ENCODE measurements at places on chromosomes 7 and 10.

GRCh38 chr7:116610210-116610609 is 61.8 kb upstream of the MET start:
- DNase-seq = no peak

GRCh38 chr10:89644691-89644966 is 413 bp downstream of the PANK1 start:
- DNase-seq = no peak

- DNase-seq = no peak
These were observed 33.6 kb downstream of the VWA2 start for GRCh38 chr10:114272696-114273095.

GRCh38 chr7:134513169-134513752 is 14.1 kb upstream of the AKR1B10 start:
- DNase-seq = no peak

GRCh38 chr7:15411019-15411418 is 150.8 kb downstream of the AGMO start:
- no peak for DNase-seq

- DNase-seq = no peak
These were observed 118.4 kb downstream of the SEMA3A start for GRCh38 chr7:84076219-84076618.

- DNase-seq = no peak
These were observed 62.4 kb downstream of the MKX start for GRCh38 chr10:27683226-27683625.

GRCh38 chr10:46523119-46523961 is 33.1 kb downstream of the GPRIN2 start:
- DNase-seq = no peak

GRCh38 chr7:8423057-8423456 is 10.4 kb upstream of the NXPH1 start:
- no peak for DNase-seq

DNA sequence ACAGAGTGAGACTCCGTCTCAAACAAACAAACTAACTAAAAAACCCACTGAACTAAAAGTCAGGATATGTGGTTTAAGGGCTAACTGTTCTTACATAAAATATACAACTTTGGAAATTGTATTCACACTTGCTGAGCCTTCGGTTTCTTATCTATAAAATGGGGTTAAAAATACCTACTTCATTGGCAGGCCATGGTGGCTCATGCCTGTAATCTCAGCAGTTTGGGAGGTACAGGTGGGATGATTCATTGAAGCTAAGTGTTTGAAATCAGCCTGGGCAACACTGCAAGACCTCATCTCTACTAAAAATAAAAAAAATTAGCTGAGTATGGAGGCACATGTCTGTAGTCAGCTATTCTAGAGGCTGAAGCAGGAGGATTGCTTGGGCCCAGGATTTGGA is 115.4 kb upstream of the KLF6 start:
- DNase-seq = no peak

- no peak for DNase-seq
These were observed 831 bp downstream of the CCDC7 start for GRCh38 chr10:32446536-32447406.

DNA sequence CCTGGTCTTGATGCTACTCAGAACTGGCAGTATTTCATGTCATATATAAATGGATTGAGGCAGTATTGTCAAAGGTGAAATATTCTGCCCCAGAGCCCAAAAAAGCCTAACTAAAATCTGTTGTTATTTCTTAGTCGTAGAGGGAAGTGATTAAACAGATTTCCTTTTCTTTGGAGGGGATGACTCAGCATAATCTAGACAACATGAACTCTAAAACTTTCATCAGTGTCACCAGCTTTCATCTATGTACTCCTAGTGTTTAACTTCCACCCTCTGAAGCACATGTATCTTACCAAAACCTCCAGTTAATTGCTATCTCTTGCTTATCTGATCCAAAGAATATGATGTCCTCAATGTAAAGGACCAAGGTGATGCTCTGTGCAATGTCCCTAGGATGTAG is 97.1 kb upstream of the ARID5B start:
- DNase-seq = no peak

- DNase-seq = no peak
These were observed 373.5 kb upstream of the CELF2 start for GRCh38 chr10:10644008-10644646.

- DNase-seq = no peak
These were observed 28.1 kb upstream of the PLXDC2 start for GRCh38 chr10:19788075-19788686.

DNA sequence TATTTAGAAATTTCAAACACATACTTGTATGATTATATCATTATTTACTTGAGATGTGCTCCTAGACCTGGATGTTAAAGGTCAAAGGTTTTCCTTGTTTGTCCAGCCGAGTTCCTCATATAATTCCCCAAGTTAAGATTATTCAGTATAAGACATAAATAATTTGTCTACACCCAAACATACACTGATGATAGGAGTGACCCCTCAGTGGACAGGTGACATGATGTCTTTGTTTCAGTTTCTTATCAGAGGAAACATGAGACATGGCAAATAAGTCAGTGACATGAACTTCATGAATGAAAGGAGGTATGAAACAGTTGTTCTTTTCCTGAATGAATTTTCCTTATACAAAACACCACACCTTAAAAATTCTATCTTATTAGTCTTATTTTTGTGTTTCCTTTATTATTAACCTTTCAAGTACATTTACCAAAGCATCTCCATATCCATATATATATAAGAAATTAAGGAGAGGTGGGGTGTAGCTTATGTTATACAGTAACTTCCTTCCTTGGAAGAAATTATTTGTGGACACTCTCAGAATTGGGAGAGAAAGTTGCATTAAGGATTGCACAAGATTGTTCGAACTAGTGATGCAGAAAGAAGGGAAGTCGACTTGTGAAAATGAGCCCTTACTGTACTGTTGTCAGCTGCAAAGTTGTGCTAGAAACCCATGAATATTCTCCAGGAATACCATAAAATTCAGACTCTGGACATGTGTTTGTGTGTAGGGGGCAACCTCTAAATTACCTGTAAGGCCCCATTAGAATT is 60.5 kb downstream of the POM121L12 start:
- no peak for DNase-seq

- DNase-seq = no peak
These were observed 18.7 kb downstream of the DKK1 start for GRCh38 chr10:52332815-52333214.

GRCh38 chr10:77526868-77527617 is 110.6 kb downstream of the KCNMA1 start:
- no peak for DNase-seq

DNA sequence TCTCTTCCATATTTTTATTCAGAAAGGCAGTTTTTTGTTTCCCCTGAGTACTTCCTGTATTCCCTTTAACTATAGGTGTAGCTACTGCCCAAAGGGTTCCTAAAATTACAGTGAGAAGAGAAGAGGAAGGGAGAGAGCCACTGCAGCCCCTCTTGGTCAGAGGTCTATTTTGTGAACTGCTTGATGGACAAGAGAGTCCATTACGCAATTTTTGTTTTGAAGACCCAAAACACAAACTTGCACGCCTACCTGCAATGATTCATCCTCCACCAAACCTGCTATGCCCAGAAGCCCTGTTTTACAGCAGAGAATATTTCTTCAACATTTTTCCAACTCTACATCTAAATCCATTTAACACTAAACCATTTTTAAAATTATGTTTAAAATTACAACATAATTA is 75.1 kb downstream of the PDE1C start:
- DNase-seq = no peak

DNA sequence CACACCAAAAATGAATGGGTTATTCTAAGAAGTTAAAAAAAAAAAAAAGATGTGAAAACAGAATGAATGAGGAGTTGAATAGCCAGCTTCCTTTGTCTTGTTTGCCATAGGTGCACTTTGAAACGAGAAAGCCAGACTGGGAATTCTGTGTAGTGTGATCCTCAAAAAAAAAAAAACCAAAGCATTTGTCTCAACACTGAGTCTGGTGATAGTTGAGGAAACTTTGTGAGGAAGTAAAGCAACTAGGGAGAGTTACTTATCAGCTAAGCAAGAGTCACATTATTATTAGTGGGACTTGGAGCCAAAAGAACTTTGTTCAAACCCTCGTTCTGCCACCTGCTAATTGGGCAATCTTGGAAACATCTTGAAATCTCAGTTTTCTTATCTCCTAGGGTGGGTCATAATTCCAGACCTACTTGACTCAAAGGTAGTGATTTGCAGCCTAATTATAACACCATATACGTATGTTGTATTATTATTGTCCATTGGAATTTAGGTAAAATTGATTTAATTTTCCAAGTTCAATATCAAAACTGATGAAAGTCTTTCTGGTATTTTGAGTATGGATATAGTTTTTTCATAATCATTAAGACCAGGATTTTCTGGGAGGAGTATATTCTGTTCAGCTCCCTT is 99.8 kb upstream of the GJD4 start:
- DNase-seq = no peak

- DNase-seq = no peak
These were observed 7.8 kb downstream of the CD36 start for GRCh38 chr7:80646083-80646865.

DNA sequence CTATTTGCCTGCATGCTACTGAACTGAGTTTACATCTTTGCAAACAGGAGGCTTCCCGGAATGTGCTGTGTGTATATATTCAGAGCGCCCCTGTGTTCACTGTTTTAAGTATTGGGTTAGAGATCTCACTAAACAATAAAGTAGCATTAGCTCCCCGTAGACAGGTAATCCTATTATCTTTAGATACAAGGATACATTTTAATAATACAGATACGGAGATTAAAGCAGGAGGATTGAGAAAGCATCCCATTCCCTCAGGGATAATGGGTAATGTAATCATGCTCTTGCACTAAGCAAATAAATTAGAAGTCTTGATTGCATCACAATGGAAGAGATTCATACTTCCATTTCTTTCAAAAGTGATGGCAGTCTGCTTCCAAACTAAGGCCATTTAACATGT is 809.0 kb downstream of the NRG3 start:
- DNase-seq = no peak

- DNase-seq = no peak
These were observed 16.6 kb upstream of the GNA12 start for GRCh38 chr7:2860627-2861133.

DNA sequence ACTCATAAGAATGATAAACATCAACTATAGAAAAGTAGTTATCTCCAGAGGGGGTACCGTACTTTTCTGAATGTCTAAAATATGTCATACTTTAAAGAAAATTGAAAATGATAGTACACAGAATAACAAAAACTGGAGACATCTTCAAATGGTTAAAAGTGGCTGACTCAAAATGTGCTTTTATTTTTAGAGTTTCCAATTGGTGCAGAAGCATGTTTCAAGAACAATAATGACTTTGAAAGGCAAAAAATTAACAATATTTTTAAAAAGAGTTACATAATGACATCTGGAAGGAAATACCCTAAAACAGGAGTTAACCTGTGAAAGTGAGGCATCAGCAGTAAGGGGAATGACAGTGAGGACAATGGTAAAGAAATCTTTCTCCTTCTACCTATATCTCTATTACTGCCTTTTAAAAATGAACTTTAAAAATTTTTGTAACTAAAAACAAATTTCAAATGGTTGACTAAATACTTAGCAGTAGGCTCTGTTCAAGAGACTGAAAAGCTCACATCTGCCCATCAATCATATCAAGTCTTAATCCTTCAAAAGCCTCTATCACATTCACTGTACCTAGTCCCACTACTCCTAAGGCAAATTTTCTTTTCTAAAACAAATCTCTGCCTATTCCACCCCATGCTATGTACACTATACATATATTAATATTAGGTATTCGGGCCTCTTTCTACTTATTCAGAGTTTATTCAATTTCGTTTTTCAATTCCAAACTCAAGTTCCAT is 3.0 kb downstream of the ASZ1 start:
- DNase-seq = no peak

DNA sequence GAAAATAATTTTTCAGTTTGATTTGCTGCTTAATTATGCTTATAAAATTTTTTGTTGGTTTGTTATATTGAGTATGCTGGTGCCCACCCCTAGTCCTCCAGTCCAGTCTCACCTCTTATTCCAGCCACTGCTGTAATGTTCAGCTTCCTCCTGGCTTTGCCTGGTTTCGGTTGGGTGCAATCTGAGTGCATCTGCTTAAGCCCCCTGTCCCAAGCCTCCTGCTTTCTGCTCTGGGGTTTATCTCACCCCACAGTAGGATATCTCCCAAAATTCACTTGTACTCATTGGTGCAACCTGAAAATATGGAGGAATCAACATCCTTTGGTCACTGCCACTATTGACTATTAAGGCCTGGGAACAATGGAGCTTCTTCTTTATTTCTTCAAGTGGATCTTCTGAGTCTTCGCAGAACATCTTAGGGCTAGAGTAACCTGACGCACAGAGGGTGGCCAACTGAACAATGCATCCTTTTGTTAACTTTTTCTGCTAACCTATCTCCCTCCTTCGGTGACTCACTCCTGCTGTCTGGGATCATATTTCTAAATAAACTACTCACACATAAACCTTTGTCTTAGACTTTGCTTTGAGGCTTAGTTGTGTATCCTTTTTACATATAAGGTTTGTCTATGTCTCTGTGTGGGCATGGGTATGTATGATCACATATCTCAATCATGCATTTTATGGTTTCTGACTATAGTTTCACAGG is 19.1 kb upstream of the SOSTDC1 start:
- DNase-seq = no peak

DNA sequence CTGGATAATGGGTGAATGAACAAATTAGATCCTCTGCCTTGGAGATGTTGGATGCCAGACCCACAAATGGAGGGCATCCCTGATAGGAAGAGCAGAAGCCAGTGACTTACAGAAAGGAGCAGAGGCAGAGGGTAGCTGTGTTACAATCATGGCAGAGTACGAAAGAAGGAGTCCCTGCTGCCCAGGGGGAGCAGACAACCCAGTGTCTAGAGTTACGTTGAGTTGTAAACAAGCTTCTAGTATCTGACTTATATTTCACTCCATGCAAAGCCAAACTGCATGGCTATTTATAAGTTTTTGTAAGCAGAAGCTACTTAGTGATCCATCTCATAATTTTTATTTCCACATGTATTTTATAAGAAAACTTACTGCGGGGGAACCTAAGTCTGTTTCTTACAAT is 56.2 kb upstream of the A1CF start:
- no peak for DNase-seq

- DNase-seq = no peak
These were observed 21.1 kb downstream of the MKRN1 start for GRCh38 chr7:140458201-140458600.

DNA sequence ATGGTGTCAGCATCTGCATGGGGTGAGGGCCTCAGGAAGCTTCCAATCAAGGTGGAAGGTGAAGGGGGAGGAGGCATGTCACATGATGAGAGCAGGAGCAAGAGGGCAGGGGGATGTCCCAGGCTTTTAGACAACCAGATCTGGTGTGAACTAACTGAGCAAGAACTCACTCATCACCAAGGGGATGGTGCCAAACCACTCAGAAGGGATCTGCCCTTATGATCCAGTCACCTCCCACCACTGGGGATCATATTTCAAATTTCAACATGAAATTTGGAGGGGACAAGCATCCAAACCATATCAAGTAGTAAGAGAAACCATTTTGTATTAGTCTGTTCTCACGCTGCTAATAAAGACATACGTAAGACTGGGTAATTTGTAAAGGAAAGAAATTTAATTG is 33.6 kb downstream of the THNSL1 start:
- DNase-seq = no peak

GRCh38 chr10:62084451-62084850 is 183.0 kb downstream of the ARID5B start:
- no peak for DNase-seq
